Mesendoderm (in vitro differentiated cells): ENCODE measurements at places on chromosomes 1 and 21.

GRCh38 chr1:28640766-28641165 is 2.1 kb downstream of the TAF12 start:
- no peak overlapping the region for H3K27ac ChIP-seq
- no peaks in the 10 kb centered on the region for H3K36me3 ChIP-seq
- no peak overlapping the region for H3K4me3 ChIP-seq
- DNase-seq = peak; percentile 59

DNA sequence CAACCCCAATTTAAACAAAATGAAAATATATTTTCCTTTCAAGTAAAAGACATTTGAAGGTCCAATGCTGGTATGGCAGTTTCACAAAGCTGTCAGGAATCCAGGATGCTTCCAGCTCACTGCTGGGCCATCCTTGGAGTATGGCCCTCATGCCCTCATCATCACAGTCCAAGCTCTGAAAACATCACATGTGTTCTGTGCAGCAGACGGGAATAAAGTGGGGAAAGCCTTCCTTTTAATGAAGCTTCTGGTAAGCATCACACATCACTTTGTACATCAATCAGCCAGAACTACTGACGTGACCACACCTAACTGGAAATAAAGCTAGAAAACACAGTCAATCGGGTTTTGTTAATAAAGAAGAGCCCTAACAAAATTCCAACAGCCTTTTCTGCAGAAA is 22.7 kb downstream of the CDC42BPA start:
- H3K4me1 ChIP-seq = no peaks in the 10 kb centered on the region
- no peak overlapping the region for H3K4me3 ChIP-seq
- H3K27me3 ChIP-seq = no peaks in the 10 kb centered on the region
- DNase-seq = no peak

DNA sequence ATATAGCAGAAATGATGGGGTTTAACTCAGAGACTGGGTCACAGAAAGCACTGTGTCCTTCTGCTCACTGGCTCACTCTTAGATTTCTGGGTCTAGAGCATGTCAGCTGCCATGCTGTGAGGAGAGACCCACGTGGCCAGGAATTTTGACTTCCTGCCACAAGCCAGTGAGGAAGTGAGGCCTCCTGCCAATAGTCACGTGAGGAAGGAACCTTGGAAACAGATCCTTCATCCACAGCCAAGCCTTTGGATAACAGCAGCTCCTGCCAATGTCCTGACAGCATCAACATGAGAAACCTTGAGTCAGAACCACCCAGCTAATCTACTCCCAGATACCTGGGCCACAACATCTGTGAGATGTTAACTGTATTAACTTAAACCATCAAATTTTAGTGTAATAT is 114.5 kb upstream of the PLPPR5 start:
- H3K36me3 ChIP-seq = no peaks in the 10 kb centered on the region
- H3K4me1 ChIP-seq = no peaks in the 10 kb centered on the region
- H3K4me3 ChIP-seq = no peak overlapping the region
- no peak for DNase-seq
- no peaks in the 10 kb centered on the region for H3K27me3 ChIP-seq

- H3K4me1 ChIP-seq = no peaks in the 10 kb centered on the region
- no peaks in the 10 kb centered on the region for H3K36me3 ChIP-seq
- H3K4me3 ChIP-seq = no peak overlapping the region
- H3K27ac ChIP-seq = no peak overlapping the region
- DNase-seq = no peak
Observed at GRCh38 chr1:6049419-6049818, 3.7 kb downstream of the KCNAB2 start.

- no peaks in the 10 kb centered on the region for H3K27me3 ChIP-seq
- peak; percentile 67 for DNase-seq
- H3K4me3 ChIP-seq = peak overlapping the region; percentile 24
- H3K36me3 ChIP-seq = no peaks in the 10 kb centered on the region
Observed at GRCh38 chr1:21651214-21652042, 17.7 kb downstream of the RAP1GAP start.

- H3K27me3 ChIP-seq = no peaks in the 10 kb centered on the region
- H3K4me1 ChIP-seq = no peaks in the 10 kb centered on the region
- H3K36me3 ChIP-seq = no peaks in the 10 kb centered on the region
- no peak overlapping the region for H3K4me3 ChIP-seq
- H3K27ac ChIP-seq = no peak overlapping the region
Observed at GRCh38 chr1:4868521-4868920, 214.1 kb downstream of the AJAP1 start.

- H3K27ac ChIP-seq = no peak overlapping the region
- H3K36me3 ChIP-seq = no peaks in the 10 kb centered on the region
- no peaks in the 10 kb centered on the region for H3K27me3 ChIP-seq
- H3K4me3 ChIP-seq = no peak overlapping the region
- peak; percentile 61 for DNase-seq
- H3K4me1 ChIP-seq = peaks cover 2% of the 10 kb centered on the region
Observed at GRCh38 chr1:37274938-37275631, 199.3 kb upstream of the ZC3H12A start.

DNA sequence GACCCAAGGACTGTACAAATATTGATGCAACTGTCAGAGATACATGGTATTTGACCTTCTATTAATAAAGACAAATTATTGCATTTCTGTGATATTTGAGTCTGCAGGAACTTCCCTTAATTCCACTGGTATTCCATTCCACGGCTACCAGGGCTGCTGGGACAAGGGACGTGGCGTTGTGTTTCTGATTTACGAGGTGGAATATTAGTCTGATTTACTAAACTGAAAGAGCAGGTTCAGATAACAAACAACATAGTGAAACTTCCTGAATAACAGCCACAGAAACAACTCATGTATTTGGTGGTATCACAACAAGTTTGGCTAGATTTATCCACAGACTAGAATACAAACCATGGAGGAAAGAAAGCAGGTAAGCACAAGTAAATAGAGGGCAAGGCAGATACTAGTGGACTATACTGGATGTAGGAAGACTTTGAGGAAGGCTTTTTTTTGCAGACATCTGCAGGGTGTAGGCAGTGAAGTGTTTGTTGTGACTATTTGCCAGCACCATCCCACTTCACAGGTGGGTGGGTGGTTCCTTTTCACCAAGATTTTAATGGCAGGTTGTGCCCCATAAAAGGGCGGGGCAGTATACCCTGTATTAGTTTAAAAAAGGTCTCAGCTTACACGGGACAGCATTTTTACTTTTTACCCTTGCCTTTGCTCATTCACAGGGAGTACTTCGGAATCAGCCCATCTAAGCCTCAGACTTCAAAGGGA is 100.4 kb downstream of the FGGY start:
- H3K36me3 ChIP-seq = no peaks in the 10 kb centered on the region
- no peak overlapping the region for H3K27ac ChIP-seq
- no peak overlapping the region for H3K4me3 ChIP-seq
- peaks cover 2% of the 10 kb centered on the region for H3K4me1 ChIP-seq
- no peaks in the 10 kb centered on the region for H3K27me3 ChIP-seq

- no peaks in the 10 kb centered on the region for H3K27me3 ChIP-seq
- no peaks in the 10 kb centered on the region for H3K36me3 ChIP-seq
- no peak overlapping the region for H3K27ac ChIP-seq
- peaks cover 2% of the 10 kb centered on the region for H3K4me1 ChIP-seq
- DNase-seq = no peak
Observed at GRCh38 chr1:153533689-153534201, 2.0 kb downstream of the S100A6 start.

GRCh38 chr1:60895252-60895651 is 187.1 kb upstream of the NFIA start:
- H3K27ac ChIP-seq = no peak overlapping the region
- H3K4me3 ChIP-seq = no peak overlapping the region
- DNase-seq = no peak
- H3K4me1 ChIP-seq = no peaks in the 10 kb centered on the region

- H3K4me1 ChIP-seq = no peaks in the 10 kb centered on the region
- no peak for DNase-seq
- no peak overlapping the region for H3K27ac ChIP-seq
- no peaks in the 10 kb centered on the region for H3K36me3 ChIP-seq
- H3K27me3 ChIP-seq = no peaks in the 10 kb centered on the region
Observed at GRCh38 chr1:66480162-66480561, 53.8 kb upstream of the SGIP1 start.

DNA sequence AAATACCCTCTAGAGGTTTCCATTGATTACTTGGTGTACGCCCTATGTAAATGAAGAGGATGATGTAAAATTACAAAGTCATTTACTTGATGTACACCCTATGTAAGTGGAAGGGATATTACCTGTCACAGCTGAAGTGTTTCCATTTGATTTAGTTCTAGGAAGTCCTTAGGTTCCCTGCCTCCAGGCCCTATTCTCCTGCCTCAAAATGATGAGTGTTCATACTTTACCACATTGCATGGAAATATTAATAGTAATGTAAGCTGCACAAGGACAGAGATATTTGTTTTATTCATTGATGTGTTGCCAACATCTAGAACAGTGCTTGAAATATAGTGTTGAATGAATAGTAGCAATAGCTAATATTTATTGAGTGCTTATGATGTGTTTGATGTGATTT is 9.5 kb upstream of the AK4 start:
- no peak for DNase-seq
- no peak overlapping the region for H3K4me3 ChIP-seq
- H3K36me3 ChIP-seq = no peaks in the 10 kb centered on the region
- no peak overlapping the region for H3K27ac ChIP-seq
- H3K27me3 ChIP-seq = no peaks in the 10 kb centered on the region

DNA sequence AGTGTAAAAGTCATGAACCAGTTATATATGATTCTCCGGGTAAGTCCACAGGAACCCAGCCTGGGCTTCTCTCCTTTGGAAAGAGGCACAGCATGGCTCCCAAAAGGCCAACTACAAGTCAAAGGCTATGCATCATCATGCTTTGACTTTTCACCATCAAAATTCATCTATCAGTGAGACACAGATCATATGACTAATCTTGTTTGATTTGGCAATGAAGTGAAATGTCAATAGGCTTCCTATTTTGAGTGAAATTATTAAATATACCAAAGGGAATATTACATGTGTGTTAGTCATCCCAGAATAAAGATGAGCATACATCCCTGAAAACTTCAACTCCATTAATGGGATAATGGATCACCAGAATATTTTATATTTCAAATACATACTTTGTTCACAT is 83.5 kb upstream of the ADGRL2 start:
- H3K4me1 ChIP-seq = no peaks in the 10 kb centered on the region
- no peak overlapping the region for H3K4me3 ChIP-seq
- no peaks in the 10 kb centered on the region for H3K36me3 ChIP-seq
- peaks cover 2% of the 10 kb centered on the region for H3K27me3 ChIP-seq
- DNase-seq = no peak

GRCh38 chr1:34778381-34778780 is 2.6 kb upstream of the GJB3 start:
- no peak overlapping the region for H3K4me3 ChIP-seq
- no peak overlapping the region for H3K27ac ChIP-seq
- peaks cover 2% of the 10 kb centered on the region for H3K4me1 ChIP-seq
- no peaks in the 10 kb centered on the region for H3K27me3 ChIP-seq
- DNase-seq = no peak

- H3K27ac ChIP-seq = no peak overlapping the region
- DNase-seq = no peak
- H3K27me3 ChIP-seq = no peaks in the 10 kb centered on the region
- no peaks in the 10 kb centered on the region for H3K4me1 ChIP-seq
Observed at GRCh38 chr1:37495875-37496274, 18.7 kb downstream of the MEAF6 start.

DNA sequence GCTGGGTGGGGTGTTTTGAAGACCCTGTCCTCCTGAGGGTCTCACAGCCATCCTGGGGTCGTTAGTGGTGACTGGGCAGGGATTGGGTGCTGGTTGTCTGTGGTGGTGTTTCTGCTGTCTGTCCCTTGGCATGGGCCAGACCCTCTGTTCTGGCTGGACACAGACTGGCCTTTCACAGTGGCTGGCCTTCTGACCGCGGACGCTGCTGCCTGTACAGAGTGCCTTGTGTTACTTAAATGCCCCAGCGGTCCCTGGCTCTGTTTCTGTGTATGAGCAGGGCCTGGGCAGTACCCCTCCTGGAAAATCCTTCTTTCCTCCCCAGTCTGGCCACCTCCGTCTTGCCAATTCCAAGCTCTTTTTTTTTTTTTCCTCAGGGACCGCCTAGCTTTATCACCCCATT is 50.9 kb downstream of the SH3BGR start:
- DNase-seq = no peak
- no peaks in the 10 kb centered on the region for H3K27me3 ChIP-seq
- H3K36me3 ChIP-seq = no peaks in the 10 kb centered on the region
- H3K27ac ChIP-seq = no peak overlapping the region
